ENCODE measurements at places on chromosomes 7 and 10.

DNA sequence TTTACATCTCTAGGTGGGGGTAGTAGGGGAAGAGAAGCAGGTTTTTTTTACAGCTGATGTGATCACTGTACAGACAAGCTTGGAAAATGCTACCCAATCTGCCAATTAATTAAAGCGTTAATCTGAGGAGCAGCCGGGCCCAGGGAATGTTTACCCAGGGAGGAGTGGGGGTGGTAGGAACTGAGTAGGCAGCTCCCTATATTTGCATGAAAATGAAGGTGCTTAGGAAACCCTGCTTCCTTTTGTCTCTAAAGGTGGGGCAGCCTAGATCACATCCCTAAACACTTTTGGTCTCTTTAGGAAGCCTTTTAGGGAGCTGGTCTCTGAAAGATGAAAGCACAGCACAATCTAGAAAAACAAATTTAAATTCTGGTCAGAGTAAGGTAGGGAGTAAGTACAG lies 53.0 kb upstream of the NFKB2 start:
- DNase-seq = peak; percentile 31

DNA sequence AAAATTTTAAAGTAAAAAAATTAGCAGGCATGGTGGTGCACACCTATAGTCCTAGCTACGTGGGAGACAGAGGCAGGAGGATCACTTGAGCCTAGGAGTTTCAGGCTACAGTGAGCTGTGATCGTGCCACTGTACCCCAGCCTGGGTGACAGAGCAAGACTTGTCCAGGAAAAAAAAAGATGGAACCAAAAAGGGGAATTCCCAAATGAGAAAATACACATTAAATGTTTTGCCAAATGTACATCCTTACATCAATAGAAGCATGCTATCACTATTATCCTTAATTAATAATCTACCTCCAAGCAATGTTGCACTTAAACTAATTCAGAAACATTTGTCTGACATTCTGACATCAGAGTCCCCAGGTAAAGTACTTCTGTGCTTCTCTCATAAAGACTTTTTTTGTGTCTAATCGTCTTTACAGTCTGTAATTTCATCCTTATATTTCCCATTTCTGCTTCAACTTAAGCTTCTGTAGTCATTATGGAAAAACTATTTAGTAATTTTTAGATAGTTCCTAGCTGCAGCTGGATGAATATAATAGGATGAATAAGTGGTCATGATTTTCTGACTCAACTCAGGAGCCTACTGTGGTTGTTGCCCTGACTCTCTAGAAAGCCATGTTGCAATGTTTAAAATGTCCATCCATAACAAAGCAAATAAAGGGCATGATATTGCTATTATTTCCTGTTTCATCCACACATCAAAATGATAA lies 57.7 kb downstream of the MYPN start:
- DNase-seq = no peak

DNA sequence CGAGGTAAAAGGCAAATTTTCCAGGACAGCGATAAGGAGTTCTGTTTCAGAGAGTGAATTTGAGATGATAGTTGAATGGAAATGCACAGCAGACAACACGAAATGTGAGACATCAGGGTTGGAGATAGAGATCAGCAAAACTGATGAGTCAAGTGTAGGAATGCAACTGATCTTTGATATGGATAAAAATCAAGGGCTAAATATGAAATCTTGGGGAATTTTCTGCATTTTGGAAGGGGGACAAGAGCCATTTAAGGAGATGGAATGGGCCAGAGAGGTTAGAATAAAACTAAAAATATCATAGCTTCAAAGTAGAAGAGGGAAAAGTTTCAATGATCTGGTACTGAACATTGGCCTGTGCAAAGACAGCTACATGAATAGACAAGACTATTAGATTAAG lies 11.5 kb downstream of the CISD1 start:
- no peak for DNase-seq

DNA sequence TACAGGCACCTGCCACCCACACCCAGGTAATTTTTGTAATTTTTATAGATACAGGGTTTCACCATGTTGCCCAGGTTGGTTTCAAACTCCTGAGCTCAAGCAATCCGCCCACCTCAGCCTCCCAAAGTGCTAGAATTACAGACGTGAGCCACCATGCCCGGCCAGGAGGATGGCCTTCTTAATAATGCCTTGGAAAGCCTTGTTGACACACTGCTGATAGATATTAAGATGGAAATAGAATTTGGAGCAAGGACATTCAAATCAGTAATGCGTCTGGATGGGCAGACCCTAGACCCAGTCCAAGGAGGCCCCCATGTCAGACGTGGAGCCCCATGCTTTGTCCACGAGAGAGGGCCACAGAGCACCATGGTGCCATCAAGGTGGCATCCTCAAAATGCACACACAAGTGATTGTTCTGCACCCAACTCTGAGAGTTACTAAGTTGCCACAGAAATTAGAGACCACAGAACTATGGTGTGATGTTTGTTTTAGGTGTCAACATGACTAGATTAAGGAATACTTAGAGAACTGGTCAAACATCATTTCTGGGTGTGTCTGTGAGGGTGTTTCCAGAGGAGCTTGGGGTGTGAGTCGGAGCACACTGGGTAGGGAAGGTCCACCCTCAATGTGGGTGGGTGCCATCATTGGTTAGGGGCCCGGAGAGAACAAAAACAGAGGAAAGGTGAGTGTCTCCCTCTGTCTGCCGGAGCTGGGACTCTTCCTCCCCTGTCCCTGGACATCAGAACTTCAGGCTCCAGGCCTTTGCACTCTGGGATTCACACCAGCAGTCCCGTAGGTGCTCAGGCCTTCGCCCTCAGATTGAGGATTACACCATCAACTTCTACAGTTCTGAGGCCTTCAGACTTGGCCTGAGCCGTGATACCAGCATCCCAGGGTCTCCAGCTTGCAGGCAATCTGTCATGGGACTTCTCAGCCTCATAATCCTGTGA lies 34.5 kb downstream of the EBF3 start:
- no peak for DNase-seq

- DNase-seq = no peak
Measured at GRCh38 chr10:43692051-43692825, 43.6 kb upstream of the ZNF32 start.

Data from putamen (tissue), 1 donor.